ENCODE measurements at places on chromosomes 5 and 9.

GRCh38 chr5:155047818-155048217 is 34.3 kb downstream of the KIF4B start:
- no peak for DNase-seq

DNA sequence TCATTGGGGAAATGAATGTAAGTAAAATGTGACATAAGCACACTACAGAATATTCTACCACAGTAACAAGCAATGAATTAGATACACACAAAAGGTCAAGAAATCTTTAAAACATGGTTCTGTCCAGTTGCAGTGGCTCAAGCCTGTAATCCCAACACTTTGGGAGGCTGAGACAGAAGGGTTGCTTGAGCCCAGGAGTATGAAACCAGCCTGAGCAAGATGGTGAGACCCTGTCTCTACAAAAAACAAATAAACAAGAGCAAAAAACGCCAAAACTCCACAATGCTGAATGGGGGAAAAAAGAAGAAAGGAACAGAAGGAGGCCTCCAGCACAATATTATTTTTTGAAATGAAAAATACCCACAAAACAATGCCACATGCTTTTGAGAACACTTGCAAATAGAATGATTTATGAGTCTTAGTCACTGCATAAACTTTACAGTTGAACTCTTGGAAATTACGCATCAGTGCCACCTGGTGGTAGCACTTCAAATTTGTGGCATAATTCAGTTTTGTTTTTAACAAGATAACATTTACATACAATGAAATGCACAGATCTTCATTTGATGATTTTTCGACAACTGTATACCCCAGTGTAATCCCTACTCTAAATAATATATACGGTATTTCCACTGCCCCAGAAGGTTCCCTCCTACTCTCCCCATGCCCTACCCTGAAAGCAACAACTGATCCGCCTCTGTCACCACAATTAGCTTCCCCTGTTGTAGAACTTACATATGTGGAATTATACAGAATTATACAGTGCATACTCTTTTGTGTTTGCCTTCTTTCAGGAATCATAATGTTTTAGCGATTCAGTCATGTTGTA is 14.4 kb upstream of the SPINK4 start:
- DNase-seq = peak; percentile 48

GRCh38 chr9:86342269-86342668 is 11.9 kb downstream of the TUT7 start:
- DNase-seq = no peak

DNA sequence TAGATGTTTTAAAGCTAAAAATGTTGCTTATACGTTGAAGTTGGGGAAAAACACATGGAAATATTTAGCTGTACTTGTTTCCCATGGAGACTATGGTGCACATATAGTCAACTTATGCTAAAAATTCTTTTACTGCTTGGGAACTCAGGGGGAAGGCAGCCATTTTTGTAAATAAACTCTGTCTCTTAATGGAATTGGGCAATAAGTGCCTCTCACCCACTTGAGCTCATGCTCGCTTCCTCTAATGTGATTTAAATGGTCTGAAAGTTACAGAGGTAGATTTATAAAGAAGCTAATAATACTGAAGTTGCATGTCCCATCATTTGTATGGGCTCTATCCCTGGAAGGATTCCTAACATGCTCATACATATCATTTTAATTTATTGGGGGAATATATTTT is 523.8 kb downstream of the RASEF start:
- no peak for DNase-seq

- DNase-seq = no peak
Measured at GRCh38 chr9:110546411-110546871, 33.1 kb downstream of the SVEP1 start.

DNA sequence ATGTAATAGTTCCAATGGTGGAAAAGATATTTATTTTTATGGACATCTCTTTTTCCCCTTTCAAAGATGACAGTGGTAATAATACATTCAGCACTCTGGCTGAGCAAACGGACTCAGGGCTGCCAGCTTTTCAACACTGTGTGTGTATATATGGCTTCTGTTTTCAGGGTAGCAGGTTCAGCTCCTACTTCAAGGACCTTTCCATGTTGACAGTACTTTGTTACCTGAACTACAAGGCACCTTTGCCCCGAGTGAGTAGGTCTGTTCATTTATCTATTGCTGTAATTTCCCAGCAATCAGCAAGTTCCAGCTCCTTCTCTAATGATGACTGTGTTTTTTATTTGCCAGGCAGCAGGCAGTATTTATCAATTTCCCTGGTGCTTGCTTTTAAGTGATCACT is 387.4 kb upstream of the KIF2A start:
- no peak for DNase-seq

DNA sequence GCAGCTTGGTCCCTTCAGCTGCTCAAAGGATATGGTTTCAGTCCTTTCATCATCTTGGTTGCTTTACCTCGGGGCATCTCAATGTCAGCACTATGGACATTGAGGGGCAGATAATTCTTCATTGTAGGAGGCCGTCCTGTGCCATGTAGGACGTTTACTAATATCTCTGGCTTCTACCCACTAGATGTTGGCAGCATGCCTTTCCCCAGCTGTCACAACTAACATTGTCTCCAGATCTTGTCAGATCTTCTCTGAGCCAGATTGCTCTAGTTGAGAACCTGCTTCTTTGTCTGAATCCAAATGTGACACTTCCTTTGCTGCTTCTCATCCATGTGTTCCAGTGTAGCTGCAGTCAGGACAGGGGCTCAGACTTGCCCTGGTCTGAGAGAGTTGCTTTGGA is 10.3 kb downstream of the PTPA start:
- DNase-seq = no peak

GRCh38 chr9:69149321-69149807 is 24.7 kb upstream of the TJP2 start:
- DNase-seq = peak; percentile 24

DNA sequence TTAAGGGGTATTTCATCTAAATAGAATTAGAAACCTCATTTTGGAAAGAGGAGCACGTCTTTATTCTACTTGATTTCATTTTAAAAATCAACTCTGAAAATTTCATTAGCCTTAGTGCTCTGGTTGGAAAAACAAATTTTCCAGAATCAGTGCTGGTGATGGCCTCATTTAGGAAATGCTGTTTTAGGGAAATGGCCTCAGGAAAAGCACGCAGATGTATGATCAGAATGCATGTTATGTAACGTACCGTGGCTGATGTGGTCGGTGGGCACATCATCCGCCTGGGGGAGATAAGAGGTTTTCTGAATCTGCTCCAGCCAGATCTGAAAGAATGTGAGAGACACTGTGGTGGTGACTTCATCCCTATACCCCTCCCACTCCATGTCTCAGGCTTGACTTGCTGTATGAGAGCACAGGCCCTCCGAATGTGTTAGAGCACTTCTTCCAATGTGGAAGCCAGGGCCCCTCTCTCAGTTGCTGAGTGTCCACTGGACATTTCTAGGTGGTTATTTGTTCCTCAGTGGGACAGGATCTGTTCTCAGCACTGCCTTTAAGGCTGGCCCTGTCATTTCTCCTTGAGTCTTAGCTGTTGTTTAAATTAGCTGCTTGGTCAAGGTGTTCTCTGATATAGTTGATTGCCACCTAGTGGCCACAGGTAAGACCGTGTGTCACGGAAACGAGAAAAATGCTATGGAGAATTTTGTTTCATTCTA is 96.5 kb downstream of the ARHGAP26 start:
- DNase-seq = peak; percentile 21

GRCh38 chr5:92800365-92800764 is 780.7 kb downstream of the NR2F1-AS1 start:
- peak; percentile 35 for DNase-seq

DNA sequence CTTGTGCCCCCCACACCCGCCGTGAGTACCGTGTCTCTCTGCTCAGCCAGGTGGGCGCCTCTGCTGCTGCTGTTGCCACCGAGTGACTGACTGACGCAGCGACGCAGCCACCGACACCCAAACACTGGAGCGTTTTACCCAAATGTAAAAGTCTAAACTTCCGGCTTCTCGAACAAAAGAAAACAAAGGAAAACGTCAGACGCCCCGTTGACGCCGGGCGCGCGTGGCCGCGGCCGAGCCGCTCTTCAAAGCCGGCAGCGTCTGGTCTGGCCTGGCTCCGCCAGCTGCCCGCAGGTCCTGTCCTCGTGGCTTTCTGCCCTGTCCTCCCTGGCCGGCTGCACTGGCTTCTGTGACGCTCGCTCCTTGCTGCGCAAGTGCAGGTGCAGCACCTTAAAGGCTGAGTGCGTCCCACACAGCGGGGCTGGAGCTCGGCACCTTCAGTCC is 41.4 kb upstream of the CLPTM1L start:
- peak; percentile 38 for DNase-seq

- DNase-seq = no peak
Measured at GRCh38 chr9:128091144-128091543, 23.1 kb downstream of the SLC25A25 start.

DNA sequence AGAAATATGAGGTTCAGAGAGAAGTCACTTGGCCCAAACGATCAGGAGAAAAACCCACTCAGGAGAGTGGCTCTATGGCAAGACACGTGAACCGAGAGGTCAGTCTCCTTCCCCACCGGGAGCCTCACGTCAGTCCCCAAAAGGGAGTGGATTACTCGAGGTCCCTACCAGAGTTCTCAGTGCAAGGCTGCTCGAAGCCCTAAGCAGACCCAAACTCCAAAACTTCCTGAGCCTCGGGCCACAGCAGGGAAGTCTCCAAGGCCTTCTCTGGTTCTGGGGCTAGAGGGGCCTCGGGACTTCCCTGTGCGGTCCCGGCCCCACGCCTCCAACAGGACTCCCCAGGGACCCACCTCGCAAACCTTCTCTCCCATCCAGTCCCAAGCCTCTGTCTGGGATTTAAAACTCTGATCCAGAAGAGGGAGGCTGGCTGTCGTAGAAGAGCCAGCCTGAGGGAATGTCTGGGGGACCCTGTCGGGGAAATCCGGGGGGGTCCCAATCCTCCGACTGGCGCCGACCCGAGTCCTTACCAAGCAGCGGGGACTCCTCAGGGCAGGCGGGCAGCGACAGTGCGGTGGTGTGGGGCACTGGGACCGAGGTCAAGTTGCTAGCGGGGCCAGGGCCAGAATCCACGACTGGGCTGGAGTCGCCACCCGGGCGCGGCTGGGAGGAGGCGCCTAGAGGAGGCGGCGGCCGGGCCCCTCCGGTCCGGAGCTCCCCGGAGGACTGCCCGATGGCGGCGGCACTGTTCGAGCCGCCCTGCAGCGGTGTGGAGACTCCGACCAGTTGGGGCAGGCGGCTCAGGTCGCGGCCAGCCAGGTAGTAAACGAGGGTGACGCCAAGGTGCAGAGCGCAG is 679 bp downstream of the B4GALT1 start:
- no peak for DNase-seq

DNA sequence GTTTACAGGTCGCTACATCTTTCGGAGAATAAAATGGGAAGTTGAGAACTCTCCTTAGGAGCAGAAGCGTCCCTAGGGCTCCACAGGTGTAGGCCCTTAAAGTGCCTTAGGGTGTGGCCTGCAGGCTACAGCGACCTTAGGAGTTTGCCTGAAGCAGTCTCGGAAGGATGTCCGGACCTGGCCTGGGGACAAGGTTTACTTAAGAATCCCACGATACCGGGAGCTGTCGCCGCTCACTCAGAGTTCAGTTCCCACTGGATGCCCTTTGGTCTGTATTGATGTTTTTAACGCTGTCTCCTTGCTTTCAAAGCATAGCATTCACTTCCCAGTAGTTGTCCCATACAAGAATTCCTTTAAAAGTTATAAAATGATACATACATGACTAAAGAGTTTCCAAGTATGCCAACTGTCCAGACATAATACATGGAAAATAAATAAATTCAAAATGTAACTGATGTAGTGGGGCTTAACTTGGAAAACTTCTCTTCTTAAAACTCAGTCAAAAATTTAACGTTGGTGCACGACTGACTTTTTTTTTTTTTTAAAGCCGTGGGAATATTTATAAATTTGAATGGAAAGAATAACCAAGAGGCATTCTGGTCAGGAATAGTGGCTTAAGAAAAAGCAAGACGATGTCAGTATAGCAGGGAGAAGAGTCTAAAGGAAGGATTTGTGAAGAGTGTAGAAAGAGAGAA is 848 bp downstream of the RAD50 start:
- DNase-seq = peak; percentile 47

DNA sequence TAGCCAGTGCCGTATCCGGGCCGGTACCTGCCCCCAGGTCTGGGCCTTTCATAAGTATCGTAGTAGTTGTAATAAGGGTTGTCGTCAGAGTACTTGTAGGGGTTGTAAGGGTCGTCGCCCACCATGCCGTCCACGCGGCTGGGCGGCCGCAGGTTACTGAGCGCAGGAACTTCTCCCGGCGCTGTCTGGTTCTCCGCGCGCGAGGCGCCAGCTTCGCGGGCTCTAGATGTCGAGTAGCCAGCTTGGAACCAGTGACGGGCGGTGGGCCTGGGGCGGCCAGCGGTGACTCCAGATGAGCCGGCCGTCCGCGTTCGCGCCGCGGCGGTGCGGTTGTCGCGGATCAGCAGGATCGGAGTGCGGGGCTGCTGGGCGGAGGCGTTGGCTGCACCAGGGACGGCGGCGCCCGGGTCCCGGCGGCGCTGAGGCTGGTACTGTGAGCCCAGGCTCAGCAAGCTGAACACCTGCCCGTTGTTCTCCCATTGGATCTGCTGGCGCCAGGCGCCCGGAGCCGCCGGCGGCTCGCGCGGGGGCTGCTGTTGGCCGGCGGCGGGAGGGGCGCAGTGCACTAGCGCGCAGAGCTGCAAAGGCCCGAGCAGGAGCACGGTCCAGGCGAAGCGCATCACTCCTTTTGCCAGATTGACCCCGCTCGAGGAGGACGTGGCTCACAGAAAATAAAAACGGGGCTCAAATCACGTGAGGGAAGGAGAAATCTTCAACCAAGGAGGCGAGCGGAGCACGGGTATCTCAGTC is 518 bp downstream of the LOX start:
- DNase-seq = peak; percentile 22

DNA sequence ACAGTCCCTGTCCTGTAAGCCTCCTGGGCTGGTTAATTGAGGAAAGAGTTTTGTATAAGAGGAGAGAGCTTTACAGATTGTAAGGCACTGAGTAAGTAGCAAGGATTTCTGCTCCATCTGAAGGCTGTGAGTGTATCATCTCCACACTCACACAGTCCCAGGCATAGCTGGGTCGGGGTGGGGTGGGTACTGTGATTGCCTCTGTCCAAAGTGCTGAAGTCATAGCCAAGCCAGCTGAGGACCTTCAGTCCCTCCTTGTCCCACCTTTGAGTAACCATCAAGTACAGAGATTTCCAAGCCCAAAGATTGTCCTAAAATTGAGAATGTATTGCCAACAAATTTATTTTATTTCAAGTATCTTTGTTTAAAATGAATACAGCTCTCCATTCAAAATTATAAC is 5.5 kb upstream of the DNAJB5 start:
- DNase-seq = no peak

- peak; percentile 15 for DNase-seq
Measured at GRCh38 chr9:125755340-125755739, 8.2 kb downstream of the PBX3 start.

- DNase-seq = no peak
Measured at GRCh38 chr9:134627417-134628353, 13.9 kb upstream of the COL5A1 start.

- DNase-seq = no peak
Measured at GRCh38 chr9:121447321-121447834, 52.3 kb downstream of the GGTA1 start.

- DNase-seq = no peak
Measured at GRCh38 chr5:117955831-117956230, 1032.5 kb downstream of the DTWD2 start.

GRCh38 chr5:155844542-155844941 is 482.4 kb upstream of the SGCD start:
- no peak for DNase-seq
